ENCODE measurements at places on chromosomes 2 and 18.

DNA sequence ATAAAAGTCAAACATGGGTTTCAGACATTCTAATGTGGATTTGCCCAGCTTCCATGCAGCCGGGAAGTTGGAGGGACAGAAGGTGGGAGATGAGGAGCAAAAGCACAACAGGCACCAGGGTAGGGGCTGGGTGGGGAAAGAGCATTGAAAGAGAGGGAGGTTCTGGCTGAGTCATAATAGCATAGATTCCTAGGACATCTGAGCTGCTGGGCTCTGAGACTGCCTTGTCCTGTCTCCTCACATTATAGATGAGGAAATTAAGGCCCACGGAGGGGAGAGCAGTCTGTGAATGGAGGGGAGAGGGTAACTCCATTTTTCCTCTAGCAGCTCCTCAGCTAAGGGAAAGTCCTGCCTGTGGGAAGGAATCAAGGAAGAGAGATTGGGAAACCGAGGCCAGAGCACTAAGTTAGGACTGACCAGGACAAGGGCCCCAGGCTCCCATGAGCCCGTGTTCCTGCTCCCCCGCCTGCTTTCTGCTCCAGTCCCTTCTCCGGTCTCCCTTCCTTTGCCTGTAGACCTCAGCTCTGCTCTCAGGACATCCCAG is 26.2 kb downstream of the SH2D6 start:
- DNase-seq = no peak

DNA sequence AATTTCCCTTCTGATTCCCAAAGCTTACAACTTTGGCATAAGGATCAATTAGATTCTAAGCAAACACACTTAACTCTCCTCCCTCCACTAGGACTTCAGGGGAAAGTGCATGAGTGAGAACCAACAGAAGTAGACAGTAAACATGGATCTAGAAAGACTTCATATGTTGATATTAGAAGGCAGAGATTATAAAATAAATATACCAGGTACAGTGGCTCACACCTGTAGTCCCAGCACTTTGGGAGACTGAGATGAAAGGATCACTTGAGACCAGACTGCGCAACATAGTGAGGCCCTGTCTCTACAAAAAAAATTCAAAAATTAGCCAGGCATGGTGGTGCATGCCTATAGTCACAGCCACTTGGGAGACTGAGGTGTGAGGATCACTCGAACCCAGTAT is 15.9 kb downstream of the NBEAL1 start:
- no peak for DNase-seq

DNA sequence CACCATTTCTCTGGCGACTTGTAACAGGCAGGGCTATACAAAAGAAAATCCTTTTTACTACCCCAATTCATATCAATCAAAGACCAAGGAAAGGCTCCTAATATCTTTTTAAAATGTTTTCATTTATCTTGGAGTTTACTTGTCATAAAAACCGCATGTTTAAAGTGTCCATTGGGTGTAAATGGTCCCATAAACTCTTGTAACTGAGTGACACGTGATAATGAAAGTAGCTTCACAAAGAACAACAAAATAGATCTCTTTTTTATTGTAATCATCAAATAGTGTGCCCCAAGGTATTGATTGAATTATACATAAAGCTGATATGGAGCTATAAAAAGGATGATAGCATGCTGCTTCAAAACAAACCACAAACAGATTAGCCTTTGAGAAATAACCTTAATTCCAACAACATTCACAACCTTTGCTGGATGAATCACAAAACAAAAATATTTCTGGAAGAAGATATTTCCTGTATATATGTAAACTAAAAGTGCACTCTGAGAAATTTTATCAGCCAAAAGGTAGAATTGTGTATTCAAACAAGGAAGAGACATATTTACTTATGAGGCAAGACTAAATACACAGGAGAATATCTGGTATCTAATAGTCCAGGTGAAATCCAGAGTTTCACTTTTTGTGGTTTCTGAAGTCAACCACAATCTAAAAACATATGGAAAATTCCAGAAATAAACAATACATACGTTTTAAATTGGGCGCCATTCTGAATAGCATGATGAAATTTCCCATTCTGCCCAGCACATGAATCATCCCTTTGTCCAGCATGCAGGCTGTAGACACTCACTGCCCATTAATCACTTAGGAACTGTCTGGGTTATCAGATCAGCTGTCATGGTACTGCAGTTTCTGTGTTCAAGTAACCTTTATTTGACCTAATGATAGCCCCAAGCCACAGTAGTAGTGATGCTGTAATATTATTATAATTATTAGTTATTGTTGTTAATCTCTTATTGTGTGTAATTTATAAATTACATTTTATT is 237.5 kb downstream of the PIK3C3 start:
- no peak for DNase-seq

DNA sequence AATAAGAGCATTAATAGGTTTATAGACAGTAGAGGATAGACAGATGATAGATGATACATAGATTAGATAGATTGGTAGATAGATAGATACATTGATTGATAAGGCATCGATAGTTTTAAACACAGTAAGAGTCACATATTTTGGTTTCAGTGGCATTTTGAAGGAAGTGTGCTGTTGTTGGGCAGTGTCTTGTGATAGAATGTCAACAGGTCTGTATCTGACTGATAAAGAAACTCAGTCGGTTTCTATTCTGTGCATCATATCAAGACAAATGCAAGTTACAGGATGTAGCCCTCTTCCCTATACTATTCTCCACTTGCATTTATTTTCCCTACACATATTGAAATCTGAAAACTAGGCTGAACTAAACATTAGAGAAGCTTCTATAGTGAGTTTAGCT is 1229.0 kb upstream of the ZEB2 start:
- DNase-seq = no peak

- DNase-seq = no peak
Measured at GRCh38 chr2:151567006-151567405, 157.3 kb downstream of the RIF1 start.

GRCh38 chr2:31066551-31066950 is 71.7 kb downstream of the GALNT14 start:
- DNase-seq = no peak
